ENCODE measurements at places on chromosomes 6 and 20.

- no peak for DNase-seq
These were observed 106.2 kb downstream of the KIF13A start for GRCh38 chr6:17881085-17881858.

- DNase-seq, result no peak
These were observed 32.3 kb upstream of the GNRH2 start for GRCh38 chr20:3010985-3011723.

DNA sequence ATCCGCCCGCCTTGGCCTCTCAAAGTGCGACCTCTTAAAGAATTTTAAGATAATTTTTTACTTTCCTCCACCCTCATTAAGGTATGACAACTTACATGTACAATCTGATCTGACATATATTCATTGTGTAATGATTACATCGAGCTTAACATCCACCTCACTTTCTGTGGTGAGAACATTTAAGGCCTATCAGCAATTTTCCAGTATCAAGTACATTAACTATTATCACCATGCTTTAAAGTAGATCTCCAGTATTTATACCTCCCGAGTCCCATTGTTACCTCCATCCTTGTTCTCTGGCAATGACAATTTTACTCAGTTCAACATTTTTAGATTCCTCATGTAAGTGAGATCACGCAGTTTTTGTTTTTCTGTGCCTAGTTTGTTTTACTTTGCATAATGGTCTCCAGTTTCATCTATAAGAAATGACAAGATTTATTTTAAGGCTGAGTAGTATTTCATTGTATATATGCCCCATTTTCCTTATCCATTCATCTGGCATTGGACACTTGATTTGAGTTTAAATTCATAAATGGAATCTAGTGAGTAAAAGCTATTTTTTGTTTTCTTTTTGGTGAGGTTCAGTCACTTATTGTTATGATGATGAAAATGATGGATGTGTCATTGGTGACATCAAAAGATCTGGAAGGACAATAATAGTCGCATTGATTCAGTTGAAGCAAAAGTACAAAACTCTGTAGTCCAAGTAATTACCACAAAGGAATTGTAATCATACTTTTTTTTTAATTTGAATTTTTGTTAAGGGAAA is 87.0 kb downstream of the OR2B2 start:
- no peak for DNase-seq

- DNase-seq, result no peak
These were observed 73.1 kb downstream of the MKKS start for GRCh38 chr20:10360878-10361277.

- no peak for DNase-seq
These were observed 6.0 kb downstream of the APMAP start for GRCh38 chr20:24986436-24987015.

DNA sequence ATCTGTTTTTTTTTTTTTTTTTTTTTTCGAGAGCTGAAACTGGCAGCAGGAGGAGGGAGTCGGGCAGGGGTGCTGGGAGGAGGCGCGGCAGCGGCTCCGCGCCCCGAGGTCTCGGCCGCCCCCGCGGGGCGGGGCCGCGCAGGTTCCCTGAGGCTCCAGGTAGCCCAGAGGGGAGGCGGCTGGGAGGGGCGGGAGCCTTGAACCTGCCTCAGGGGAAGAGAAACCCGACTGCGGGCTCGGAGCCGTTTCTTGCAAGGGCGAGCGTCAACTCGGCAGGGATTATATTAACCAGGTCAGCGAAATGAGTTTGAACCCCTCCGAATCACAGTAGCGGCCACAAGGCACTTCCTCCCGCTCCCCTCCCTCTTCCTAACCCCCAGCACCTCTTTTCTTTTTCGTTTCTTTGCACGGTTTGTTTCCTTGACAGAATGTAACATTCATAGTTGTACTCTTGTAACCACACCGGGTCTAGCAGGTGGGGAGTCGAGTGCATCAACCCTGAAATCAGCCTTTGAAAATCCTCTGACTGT is 2.0 kb downstream of the MYB start:
- DNase-seq, result peak; percentile 43

- no peak for DNase-seq
These were observed 31.9 kb upstream of the FAM135A start for GRCh38 chr6:70381417-70381782.

- no peak for DNase-seq
These were observed 17.2 kb upstream of the MAS1L start for GRCh38 chr6:29504961-29505360.

DNA sequence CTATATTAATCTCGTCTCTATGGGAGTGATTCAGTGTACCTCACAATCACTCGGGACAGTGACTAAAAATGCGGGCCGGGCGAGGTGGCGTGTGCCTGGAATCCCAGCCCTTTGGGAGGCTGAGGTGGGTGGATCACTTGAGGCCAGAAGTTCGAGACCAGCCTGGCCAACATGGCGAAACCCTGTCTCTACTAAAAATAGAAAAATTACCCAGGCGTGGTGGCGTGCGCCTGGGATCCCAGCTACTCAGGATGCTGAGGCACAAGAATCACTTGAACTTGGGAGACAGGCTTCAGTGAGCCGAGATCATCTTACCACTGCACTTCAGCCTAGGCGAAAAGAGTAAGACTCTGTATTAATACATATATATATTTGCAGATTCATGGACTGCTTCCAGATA is 17.4 kb downstream of the POPDC3 start:
- no peak for DNase-seq

DNA sequence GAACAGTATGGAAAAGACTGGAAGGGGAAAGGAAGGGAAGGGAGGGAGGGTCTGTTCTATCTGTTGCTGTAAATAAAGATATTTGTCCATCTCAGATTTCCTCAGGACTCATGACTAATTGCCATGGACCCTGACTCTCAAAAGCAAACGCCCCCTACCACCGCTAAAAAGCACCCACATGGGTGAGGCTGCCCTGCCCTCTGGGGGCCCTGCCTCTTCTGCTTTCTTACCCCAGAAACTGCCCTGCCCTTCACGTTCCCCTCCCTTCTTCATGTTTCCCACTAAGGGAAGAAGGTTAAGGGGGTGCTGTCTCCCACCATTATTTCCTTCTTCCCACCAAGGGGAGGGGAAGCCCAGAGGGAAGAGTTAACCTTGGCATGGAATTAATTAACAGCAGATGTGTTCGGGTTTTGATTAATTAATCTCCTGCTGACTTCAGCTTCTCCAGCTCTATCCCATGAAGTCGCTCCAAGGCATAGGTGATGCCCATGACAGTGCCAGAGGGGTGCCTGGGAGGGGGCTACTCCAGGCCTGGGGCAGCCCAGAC is 16.0 kb downstream of the MDFI start:
- no peak for DNase-seq

DNA sequence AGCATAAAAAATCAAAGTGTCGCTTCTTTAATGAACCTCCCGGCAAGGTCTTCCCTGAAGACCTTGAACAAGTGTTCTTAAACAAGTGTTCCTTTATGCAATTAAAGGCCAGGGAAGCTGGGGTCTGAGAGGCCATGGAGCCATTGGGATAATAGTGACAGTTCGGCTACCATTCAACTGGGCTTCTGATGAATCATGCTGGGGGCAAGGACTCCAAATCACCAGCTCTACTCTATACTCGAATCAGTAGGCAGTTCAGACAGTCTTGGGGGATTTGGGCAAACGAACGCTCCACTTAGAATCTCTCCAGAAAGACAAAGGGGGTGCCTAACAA is 34.7 kb upstream of the EZR start:
- no peak for DNase-seq

- DNase-seq, result no peak
These were observed 11.5 kb upstream of the BAK1 start for GRCh38 chr6:33591424-33592032.

DNA sequence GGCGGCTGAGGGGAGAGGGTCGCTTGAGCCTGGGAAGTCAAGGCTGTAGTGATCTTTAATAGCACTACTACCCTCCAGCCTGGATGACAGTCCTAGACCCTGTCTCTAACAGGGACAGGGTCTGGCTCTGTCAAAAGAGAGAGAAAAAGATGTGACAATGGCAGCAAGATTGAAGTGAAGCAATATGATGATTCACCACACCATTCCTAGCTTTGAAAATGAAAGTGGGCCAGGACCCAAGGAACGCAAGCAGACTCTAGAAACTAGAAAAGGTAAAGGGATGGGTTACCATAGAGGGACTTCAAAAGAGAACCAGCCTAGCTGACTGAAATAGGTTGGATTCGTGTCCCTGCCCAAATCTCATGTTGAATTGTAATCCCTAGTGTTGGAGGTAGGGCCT is 426.9 kb downstream of the HTR1B start:
- DNase-seq, result no peak

DNA sequence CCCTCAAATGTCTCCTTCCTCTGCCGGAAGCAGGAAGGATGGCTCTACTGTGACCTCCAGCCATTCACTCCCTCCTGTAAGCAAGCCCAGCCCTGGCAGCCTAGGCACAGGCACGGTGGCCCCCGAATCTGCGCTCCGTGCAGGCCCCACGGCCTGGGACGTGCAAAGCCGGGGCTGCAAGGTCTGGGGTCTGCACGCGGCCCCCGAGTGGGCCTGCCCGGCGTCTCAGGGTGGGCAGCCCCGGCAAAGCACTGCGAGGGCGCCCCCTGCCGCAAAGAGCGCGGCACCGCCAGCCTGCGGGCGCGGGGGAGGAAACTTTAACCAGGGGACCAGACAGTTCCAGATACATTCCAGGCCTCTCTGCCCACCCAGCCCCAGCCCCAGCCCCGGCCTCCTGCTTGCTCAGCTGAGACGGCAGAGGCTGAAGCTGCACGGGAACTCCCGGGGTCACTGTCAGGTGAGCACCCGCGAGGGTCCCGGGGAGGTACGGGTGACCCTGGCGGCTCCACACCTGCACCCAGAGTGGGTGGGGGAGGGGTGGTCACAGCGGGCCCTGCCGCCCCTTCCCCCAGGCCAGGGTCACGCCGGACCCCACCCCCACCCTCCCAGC is 98.8 kb downstream of the ASXL1 start:
- DNase-seq, result no peak

DNA sequence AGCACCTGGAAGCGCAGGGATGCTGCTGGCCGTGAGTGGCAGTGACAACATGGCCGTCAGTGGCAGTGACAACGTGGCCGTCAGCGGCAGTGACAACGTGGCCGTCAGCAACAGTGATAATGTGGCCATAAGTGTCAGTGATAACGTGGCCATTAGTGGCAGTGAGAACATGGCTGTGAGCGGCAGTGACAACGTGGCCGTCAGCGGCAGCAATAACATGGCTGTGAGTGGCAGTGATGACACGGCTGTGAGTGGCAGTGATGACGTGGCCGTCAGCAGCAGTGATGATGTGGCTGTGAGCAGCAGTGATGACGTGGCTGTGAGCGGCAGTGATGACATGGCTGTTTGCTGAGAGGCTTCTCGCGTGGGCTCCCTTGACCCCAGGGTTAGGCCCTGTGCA is 169.8 kb downstream of the ERMARD start:
- no peak for DNase-seq

Data from effector memory CD4-positive, alpha-beta T cell (primary cell).